Activated T-cell treated with anti-CD3 and anti-CD28 coated beads, Interleukin-2, amount 50 U/mL, for 72 hours (primary cell): ENCODE measurements at places on chromosomes 4 and X. TPM values are rescaled to one million over a fixed set of nuclear protein-coding genes. Genes with fewer than 3 reads are reported as not detected.

Gene PIN4
- total RNA-seq, result 4.7 TPM

Gene SRPK3
- total RNA-seq, result not detected

DNA sequence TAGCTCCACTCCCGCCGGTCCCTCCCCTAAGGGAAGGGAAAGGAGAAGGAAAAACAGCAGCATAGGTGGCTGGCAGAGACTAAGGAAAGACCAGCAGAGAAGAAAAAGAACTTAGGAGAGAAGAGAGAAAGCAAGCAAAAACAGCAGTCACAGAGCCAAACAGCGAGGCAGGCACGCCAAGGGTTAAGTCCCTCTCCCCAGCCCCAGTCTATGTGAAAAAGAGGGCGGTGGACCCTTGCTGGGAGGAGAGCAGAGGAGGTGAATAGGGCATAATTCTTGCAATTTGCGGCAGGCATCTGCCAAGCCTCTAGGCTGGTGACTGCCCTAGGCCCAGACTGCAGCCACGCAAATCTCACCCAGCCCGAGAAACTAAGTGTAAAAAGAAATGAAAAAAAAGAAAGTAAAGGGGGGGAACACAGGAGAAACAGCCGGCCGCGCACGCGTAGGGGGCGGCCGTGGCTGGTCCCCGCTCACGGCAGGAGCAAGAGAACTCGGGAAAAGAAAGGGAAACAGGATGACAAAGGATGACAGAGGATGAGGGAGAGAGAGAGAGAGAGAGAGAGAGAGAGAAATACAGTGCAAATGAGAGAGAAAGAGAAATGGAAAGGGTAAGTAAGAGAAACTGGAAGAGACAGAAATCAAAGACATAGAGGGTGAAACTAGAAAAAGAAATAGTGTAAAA is 48.6 kb downstream of the MAGEA9 start:
- H3K27ac ChIP-seq, result peak overlapping the region; percentile 84
- DNase-seq, result peak; percentile 23
- no peaks in the 10 kb centered on the region for H3K36me3 ChIP-seq
- peak overlapping the region; percentile 86 for H3K4me3 ChIP-seq

DNA sequence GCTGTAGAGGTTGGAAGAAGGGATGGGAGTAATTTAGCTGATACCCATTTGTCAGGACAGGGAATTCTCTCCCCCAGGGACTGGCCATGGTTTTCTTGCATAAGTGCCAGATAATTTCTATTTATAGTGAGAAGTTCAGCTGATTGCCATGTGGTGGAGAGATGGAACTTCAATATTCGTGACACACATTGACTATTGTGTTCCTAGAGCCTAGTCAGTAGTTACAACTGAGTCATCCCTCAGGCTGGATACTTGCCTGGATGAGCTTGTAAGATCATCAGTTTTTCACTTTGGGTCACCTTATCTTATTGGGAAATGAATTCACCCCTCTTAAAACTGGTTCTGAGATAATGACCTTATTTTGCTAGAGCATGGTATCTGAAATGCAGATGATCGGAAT is 32.2 kb downstream of the CFAP299 start:
- no peak overlapping the region for H3K4me3 ChIP-seq
- H3K27ac ChIP-seq, result no peak overlapping the region
- no peak for DNase-seq
- no peaks in the 10 kb centered on the region for H3K4me1 ChIP-seq

- no peak overlapping the region for H3K4me3 ChIP-seq
- H3K27ac ChIP-seq, result no peak overlapping the region
- H3K27me3 ChIP-seq, result no peaks in the 10 kb centered on the region
- DNase-seq, result no peak
- H3K36me3 ChIP-seq, result no peaks in the 10 kb centered on the region
These were observed 202.3 kb upstream of the SMIM31 start for GRCh38 chr4:164551713-164552040.

Gene AMTN
- total RNA-seq, result not detected

GRCh38 chr4:123676071-123676889 is 279.7 kb downstream of the SPRY1 start:
- H3K4me1 ChIP-seq, result peaks cover 35% of the 10 kb centered on the region
- DNase-seq, result no peak
- no peak overlapping the region for H3K4me3 ChIP-seq
- H3K27ac ChIP-seq, result no peak overlapping the region

GRCh38 chr4:55269995-55270394 is 76.0 kb upstream of the SRD5A3 start:
- peaks cover 45% of the 10 kb centered on the region for H3K27me3 ChIP-seq
- no peaks in the 10 kb centered on the region for H3K36me3 ChIP-seq
- H3K4me3 ChIP-seq, result no peak overlapping the region
- no peak for DNase-seq

DNA sequence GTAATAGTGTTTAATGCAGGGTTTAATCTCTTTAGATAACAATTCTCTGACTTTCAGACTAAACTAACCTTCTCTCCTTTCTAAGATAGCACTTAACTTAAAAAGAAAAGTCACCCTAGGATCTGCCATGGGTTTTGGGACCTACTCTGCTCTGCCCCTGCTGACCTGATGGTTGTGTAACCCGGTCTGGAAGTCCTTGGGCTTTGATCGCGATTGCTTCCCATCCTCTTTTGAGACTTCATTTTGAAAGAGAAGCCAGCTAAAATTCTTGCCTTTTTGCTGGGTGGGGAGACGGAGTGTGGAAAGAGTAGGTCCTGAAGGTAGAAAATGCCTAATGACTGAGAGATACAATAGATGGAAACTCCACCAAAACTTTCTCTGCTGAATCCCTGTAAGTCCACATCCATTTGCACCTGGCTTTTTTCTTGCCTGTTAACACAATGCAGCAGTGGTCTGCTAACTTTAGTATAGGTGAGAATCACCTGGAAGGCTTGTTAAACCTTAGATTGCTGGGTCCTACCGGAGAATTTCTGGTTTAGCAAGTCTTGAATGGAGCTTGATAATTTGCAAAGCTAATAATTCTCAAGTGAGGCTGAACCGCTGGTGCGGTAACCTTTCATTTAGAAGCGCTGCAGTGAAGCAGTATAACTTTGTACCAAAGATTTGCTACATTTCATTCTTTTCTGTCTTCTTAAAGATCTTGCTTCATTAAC is 45.6 kb upstream of the CCSER1 start:
- H3K36me3 ChIP-seq, result no peaks in the 10 kb centered on the region
- H3K27me3 ChIP-seq, result no peaks in the 10 kb centered on the region
- no peak overlapping the region for H3K4me3 ChIP-seq
- H3K27ac ChIP-seq, result no peak overlapping the region
- DNase-seq, result no peak
- H3K4me1 ChIP-seq, result no peaks in the 10 kb centered on the region

Gene DDX53
- total RNA-seq, result not detected

Gene KIAA1210
- total RNA-seq, result not detected

Gene XAGE5
- not detected for total RNA-seq

DNA sequence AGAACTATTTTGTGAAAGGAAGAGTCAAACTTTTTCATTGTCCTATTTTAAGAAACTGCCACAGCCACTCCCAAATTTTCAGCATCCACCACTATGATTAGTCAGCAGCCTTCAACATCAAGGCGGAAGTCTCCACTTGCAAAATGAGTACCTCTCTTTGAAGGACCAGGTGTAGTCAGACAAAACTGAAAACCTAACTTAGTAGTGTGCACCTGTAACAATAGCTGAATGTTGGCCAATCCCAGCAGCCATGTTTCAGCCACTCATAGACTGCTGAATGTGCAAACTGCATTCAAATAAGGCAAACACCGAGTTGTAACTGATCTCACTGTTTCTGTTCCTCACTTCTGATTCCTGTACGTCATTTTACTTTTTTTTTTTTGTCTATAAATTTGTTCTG is 341.1 kb downstream of the IL15 start:
- no peak overlapping the region for H3K4me3 ChIP-seq
- H3K27me3 ChIP-seq, result peaks cover 14% of the 10 kb centered on the region
- H3K27ac ChIP-seq, result no peak overlapping the region
- peaks cover 3% of the 10 kb centered on the region for H3K36me3 ChIP-seq
- DNase-seq, result no peak
- H3K4me1 ChIP-seq, result no peaks in the 10 kb centered on the region

Gene TRIM75
- not detected for total RNA-seq

Gene HTN3
- not detected for total RNA-seq

GRCh38 chr4:168421671-168422070 is 58.6 kb downstream of the DDX60L start:
- peaks cover 11% of the 10 kb centered on the region for H3K4me1 ChIP-seq
- H3K27me3 ChIP-seq, result no peaks in the 10 kb centered on the region
- no peaks in the 10 kb centered on the region for H3K36me3 ChIP-seq
- peak overlapping the region; percentile 43 for H3K4me3 ChIP-seq
- DNase-seq, result peak; percentile 19

DNA sequence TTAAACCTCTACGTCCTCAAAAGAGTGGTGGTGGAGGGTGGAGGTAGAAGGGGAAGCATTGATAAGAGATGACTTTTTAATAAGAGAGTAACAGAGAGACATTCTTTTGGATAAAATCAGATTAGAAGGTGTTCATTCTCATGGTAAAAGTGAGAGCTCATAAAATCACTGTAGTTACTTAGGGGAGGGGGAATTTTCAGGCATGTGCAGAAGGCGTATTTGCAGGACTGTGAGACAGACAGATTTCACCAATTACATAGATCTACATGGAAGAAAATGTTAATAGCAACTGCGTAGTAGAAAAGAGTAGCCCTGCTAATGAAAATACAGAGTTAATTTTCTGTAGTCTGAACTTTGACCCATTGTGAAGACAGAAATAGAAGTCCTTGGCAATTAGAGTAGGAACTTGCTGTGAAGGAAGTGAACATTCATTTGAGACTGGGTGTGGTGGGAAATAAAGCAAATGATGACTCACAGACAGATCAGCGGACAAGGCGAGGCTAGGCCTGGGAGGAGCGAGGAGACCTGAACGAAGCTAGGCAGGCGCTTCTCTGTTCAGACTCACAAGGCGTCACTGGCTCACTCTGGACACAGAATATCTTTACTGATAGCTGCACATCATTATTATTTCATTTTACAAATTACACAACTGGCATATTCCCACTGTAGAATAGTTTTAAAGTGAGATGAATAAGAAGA is 57.2 kb upstream of the FAM9C start:
- H3K27me3 ChIP-seq, result peaks cover 59% of the 10 kb centered on the region
- no peaks in the 10 kb centered on the region for H3K36me3 ChIP-seq
- DNase-seq, result peak; percentile 53
- H3K4me1 ChIP-seq, result peaks cover 32% of the 10 kb centered on the region

GRCh38 chr4:99574530-99575324 is at the start of gene MTTP:
MTTP (plus strand) TSS chr4:99574824; CDS start chr4:99574910, 86 bp downstream.
- peaks cover 26% of the 10 kb centered on the region for H3K27me3 ChIP-seq
- no peaks in the 10 kb centered on the region for H3K4me1 ChIP-seq
- H3K36me3 ChIP-seq, result no peaks in the 10 kb centered on the region
- no peak within 1 kb of the TSS for H3K4me3 ChIP-seq

DNA sequence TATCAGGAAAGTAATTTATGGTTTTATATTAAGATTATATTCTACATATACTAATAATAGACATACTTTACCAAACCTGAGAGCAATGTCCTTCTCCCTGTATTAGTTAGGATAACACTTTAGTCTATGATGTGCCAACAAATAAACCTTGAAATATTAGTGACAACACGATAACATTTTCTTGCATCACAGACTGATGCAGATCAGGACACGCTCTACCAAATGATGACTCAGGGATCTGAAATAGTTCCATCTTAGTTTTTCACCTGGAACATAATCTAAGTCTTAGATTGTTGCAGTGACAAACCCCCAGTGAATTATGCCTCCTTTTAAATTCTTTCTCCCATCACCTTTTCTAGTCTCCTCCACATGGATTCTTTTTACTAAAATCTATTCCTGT is 214.2 kb downstream of the CLCN4 start:
- no peak overlapping the region for H3K4me3 ChIP-seq
- no peaks in the 10 kb centered on the region for H3K36me3 ChIP-seq
- H3K27me3 ChIP-seq, result no peaks in the 10 kb centered on the region
- DNase-seq, result no peak

DNA sequence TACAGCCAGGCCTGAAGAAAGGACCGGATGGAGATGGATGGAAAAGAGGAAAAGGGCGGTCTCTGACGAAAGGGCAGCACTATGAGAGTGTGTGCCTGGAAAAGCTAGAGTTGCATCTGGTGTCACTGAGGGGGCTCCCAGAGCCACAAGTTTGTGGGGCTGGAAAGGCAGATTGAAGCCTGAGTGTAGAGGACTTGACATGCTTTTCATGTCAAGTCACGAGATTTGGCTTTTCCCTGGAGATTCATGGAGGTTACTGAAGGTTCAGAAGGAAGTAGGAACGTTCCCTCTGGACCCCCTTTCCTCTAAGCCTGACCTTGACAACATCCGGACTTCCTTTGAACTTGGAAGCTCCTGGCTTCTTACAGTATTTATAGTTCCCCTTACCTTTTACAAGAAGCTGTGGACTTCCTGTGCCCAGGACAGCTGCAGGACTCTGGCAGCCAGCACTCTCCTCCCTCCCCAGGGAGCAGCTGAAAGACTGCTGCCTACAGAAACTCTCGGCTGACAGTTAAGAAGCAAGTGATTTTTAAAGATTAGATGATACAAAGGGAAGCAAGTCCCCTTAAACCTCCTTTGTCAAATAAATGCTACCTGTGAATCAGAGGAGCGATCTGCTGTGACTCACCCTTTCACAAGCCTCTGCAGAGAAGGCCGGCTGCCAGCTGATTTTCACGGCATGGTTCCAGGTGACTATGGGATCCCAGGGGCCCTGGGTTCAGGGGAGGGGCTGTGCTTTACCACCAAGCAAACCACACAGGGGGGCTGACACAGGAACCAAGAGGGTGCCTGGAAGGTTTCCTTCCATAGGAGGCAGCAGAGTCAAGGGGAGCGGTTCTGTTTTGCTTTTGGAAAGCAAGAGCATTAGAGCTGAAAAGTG is 72.9 kb upstream of the STIM2 start:
- no peaks in the 10 kb centered on the region for H3K27me3 ChIP-seq
- H3K27ac ChIP-seq, result no peak overlapping the region
- DNase-seq, result peak; percentile 36
- peaks cover 20% of the 10 kb centered on the region for H3K4me1 ChIP-seq
- H3K36me3 ChIP-seq, result no peaks in the 10 kb centered on the region
- H3K4me3 ChIP-seq, result peak overlapping the region; percentile 18

Gene NDUFA1
- 55.7 TPM for total RNA-seq

Gene SRPX
- total RNA-seq, result not detected

Gene P2RY8
- 40.1 TPM for total RNA-seq

DNA sequence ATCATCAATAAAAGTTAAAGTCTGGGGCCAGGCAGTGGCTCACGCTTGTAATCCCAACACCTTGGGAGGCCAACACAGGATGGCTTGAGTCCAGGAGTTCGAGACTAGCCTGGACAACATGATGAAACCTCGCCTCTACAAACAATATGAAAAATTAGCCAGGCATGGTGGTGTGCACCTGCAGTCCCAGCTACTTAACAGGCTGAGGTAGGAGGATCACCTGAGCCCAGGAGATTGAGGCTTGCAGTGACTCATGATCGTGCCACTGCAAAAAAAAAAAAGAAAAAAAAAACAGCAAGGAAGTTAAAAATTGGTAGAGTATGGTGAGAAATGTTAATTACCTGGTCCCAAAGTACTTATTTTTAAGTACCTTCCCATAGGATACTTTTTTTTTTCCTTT is 27.5 kb downstream of the FBXW7 start:
- H3K27me3 ChIP-seq, result no peaks in the 10 kb centered on the region
- H3K4me3 ChIP-seq, result no peak overlapping the region
- no peaks in the 10 kb centered on the region for H3K36me3 ChIP-seq
- H3K27ac ChIP-seq, result no peak overlapping the region
- peaks cover 25% of the 10 kb centered on the region for H3K4me1 ChIP-seq
- no peak for DNase-seq

- DNase-seq, result no peak
- no peak overlapping the region for H3K27ac ChIP-seq
- H3K36me3 ChIP-seq, result peaks cover 19% of the 10 kb centered on the region
- H3K4me3 ChIP-seq, result no peak overlapping the region
These were observed 11.2 kb downstream of the CAMK2D start for GRCh38 chr4:113750296-113750695.
